ENCODE measurements at places on chromosomes 3 and 15.

GRCh38 chr3:70856414-70857162, 544.1 kb upstream of the MDFIC2 start:
- peak overlapping the region; percentile 20 for H3K4me3 ChIP-seq
- no peaks in the 10 kb centered on the region for H3K36me3 ChIP-seq
- peaks cover 4% of the 10 kb centered on the region for H3K4me1 ChIP-seq
- peaks cover 15% of the 10 kb centered on the region for H3K27me3 ChIP-seq
- no peak overlapping the region for H3K27ac ChIP-seq

DNA sequence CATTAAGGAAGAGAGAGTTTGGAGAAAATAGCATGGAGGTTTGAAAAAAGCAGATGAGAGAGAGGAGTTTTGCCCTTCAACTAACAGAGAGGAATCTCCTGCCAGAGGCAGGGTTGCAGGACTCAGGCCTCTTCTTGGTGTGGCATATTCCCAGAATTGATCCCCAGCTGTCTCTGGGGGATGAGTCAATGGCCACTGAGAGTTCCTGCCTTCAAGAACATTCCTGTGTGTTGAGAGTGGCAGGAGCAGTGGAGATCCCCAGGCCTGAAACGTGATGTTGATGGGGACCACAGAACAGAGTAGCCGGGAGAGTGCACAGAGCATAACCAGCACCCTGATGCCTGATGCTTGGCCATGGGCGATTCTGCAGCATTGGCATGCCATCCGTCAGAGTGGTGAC, 348.4 kb upstream of the THBS1 start:
- no peak overlapping the region for H3K4me3 ChIP-seq
- no peaks in the 10 kb centered on the region for H3K4me1 ChIP-seq
- DNase-seq, result no peak
- H3K27me3 ChIP-seq, result peaks cover 18% of the 10 kb centered on the region
- H3K36me3 ChIP-seq, result no peaks in the 10 kb centered on the region

DNA sequence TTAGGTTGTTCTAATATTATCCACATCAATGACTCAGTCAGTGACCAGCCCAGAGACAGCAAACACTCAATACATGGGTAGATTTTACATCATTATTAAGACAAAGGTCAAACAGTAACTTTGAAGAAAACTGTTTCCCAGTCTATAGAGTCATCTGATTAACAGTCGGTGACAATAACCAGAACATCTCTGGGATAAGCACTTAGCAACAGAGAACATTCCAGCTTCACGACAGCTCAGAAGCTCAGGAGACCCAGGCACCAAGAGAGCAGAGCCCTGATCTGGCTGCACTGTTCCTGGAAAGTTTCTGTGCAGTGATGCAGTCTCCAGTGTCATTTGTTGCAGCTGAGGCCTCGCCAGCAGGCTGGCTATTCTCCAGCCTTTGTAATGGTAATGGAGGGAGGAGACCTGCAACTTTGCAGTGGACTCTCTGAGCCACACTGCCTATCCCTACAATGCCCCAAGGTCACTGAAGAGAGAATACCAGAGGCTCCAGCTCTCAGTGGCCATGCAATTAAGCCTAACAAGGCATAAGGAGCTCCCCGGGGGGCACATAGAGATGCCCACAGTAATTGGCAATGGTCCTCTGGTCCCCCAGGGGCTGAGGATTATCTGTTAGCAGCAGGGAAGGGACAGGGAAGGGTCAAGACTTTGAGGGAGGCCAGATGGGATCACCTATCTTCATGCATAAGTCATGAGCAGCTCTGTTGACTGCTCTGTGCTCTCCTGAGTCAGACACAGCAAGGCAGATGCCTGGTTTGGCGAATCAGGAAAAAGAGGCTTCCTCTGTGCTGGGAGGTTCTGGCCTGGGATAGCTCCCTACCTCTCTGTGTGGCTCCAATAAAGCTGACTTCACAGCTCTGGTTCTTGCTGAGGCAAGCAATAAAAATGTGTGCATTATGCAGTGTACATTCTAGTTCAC, 163.6 kb downstream of the CTNNB1 start:
- no peak overlapping the region for H3K4me3 ChIP-seq
- H3K27ac ChIP-seq, result no peak overlapping the region
- no peak for DNase-seq
- H3K36me3 ChIP-seq, result no peaks in the 10 kb centered on the region
- peaks cover 6% of the 10 kb centered on the region for H3K4me1 ChIP-seq

GRCh38 chr3:153881201-153881600, 240.0 kb upstream of the ARHGEF26 start:
- no peaks in the 10 kb centered on the region for H3K27me3 ChIP-seq
- peaks cover under 1% of the 10 kb centered on the region for H3K36me3 ChIP-seq
- no peak overlapping the region for H3K27ac ChIP-seq
- H3K4me1 ChIP-seq, result no peaks in the 10 kb centered on the region
- no peak for DNase-seq
- H3K4me3 ChIP-seq, result no peak overlapping the region

DNA sequence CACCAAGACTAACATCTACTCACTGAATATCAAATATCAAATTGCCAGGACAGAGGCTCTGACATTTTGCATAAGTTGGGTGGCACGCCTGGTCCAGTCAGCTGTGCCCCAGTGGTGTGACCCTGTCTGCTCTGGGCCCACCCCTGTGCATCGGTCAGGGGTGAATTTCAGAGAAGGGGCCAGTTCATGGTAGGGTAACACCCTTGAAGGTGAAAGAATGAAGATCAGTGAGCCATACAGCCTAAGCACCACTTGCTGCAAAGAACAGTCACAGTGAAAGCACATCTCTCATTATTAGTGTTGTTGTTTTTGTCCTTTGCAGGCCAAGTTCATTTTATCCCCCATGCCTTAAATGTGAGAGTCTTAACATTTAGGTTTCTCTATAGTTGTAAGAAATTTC, 86.8 kb downstream of the MYRIP start:
- no peaks in the 10 kb centered on the region for H3K36me3 ChIP-seq
- H3K4me1 ChIP-seq, result no peaks in the 10 kb centered on the region
- no peak overlapping the region for H3K4me3 ChIP-seq
- no peak overlapping the region for H3K27ac ChIP-seq
- DNase-seq, result no peak

DNA sequence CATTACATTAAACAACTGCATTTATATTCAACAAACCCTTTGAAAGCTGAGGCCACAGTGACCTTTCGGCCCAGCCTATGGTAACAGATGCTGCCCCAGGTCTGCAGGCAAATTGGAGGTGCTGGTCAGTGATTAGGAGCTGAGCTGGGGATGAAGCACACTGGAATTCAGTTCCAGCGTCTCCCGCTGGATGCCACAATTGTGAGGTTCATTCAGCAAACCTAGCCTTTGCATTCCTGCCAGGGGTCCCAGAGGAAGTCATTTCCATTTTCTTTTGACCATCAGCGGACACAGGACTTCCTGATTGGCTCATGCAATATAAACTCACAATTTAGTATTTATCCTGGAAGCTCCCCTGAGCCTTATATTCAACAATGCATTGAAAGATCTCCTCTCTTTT, 89.5 kb downstream of the IL20RB start:
- H3K27ac ChIP-seq, result no peak overlapping the region
- no peaks in the 10 kb centered on the region for H3K4me1 ChIP-seq

- no peaks in the 10 kb centered on the region for H3K36me3 ChIP-seq
- H3K27me3 ChIP-seq, result peaks cover 7% of the 10 kb centered on the region
- no peak overlapping the region for H3K27ac ChIP-seq
- H3K4me3 ChIP-seq, result no peak overlapping the region
- DNase-seq, result no peak
Observed at GRCh38 chr3:101212730-101213129, 107.6 kb downstream of the IMPG2 start.

GRCh38 chr3:124812291-124813265, 74.6 kb downstream of the ITGB5 start:
- H3K36me3 ChIP-seq, result no peaks in the 10 kb centered on the region
- no peak for DNase-seq

DNA sequence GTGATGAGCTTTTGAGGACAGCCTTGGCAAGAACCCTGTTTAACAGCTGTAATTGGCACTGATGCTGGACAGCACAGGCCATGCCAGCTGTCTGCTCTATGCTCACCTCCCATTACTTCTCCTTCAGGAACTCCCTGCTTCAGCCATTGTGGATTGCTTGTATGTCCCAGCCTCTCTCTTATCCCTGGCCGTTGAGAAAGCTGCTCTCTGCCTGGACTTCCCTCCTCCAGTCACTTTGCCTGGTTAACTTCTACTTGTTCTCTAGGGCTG, 444.5 kb downstream of the EPHB1 start:
- no peak overlapping the region for H3K4me3 ChIP-seq
- no peaks in the 10 kb centered on the region for H3K4me1 ChIP-seq
- no peak overlapping the region for H3K27ac ChIP-seq

GRCh38 chr15:40743921-40744814, 10.9 kb downstream of the RMDN3 start:
- DNase-seq, result peak; percentile 85
- no peaks in the 10 kb centered on the region for H3K36me3 ChIP-seq
- H3K27ac ChIP-seq, result peak overlapping the region; percentile 87
- peaks cover 53% of the 10 kb centered on the region for H3K4me1 ChIP-seq
- H3K27me3 ChIP-seq, result no peaks in the 10 kb centered on the region

DNA sequence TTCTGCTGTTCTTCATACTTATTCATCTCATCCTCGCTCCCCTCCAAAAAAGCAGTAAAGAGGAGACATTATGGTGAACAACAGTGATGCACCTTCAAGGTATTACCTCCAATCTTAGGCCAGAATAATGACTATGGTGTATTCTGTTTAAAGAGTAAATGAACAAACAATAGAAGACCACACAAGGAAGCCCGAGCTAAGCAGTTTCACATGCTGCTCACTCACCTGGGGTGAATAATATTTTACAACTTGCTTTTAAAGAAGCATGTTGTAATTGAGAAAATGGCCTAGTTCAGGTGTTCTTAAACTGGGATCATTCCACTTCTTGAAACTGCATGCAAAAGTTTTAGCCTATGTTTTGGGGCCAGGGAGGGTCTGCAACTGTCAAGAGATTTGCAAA, 581.2 kb downstream of the FOXP1 start:
- H3K4me3 ChIP-seq, result no peak overlapping the region
- no peaks in the 10 kb centered on the region for H3K27me3 ChIP-seq
- H3K27ac ChIP-seq, result no peak overlapping the region
- DNase-seq, result no peak

DNA sequence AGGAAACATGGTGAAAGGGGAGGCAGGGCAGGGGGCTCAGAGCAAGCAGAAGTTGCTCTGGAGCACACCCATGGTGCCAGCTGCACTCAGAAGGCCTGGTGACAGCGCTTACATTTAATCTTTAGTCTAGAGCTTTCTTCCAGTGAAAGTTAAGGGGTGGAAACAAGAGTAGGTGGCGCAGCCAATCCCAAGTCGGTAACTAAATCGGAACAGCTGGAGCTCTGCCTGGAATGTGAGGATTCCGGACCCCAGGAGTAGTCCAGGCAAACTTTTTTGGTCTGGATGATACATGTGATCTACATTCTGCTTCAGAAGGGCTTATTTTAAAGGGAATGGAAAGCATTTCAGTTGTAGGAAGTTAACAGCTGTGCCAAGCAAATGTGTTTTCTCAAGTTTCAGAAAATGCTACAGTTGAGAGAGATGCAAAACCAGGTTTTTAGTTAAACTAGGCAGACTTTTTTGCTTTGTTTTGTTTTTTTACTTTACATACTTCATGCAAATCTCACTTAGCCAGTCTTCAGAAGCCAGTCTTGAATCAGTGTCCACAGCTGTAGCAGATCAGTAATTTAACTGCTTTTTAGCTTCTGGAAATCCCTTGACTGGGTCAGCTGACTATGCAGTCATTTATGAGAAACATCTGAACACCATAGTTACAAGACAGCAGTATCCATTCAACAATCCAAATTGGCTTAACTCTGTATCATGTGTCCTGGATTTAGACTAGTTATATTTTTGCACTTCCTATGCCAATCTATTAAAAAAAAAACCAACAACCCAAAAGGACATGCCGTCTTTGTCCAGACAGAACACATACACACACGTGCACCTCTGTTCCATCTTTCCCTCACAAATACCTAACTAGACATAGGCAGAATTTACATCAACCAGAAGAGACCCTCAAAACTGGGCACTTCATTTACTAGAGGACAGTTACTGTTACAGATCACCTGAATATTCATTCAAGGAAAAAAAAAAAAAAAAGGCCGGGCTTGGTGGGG, 33.2 kb downstream of the ZNF106 start:
- H3K27me3 ChIP-seq, result no peaks in the 10 kb centered on the region
- H3K4me3 ChIP-seq, result no peak overlapping the region
- no peak overlapping the region for H3K27ac ChIP-seq
- no peaks in the 10 kb centered on the region for H3K4me1 ChIP-seq
- H3K36me3 ChIP-seq, result no peaks in the 10 kb centered on the region
- no peak for DNase-seq

DNA sequence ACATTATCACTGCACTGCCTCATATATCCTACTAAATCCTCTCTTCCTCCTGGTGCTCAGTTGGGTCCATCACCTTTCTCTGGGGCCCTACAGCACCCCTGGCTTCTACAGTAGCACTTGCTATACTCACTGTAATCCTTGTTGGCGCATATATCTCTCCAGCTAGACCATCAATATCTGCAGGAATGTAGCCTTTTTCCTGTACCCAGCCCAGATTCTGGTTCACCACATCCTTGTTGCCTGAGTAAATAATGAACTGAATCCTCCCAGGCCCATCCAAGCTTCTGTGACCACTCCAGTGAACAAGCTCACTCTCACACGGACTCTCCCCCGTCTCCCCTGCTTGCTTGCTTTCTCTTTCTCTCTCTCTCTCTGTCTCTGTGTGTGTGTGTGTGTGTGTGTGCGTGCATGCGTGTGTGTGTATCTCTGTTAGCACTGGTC, 62.5 kb upstream of the LIPC start:
- H3K36me3 ChIP-seq, result peaks cover 13% of the 10 kb centered on the region
- H3K27me3 ChIP-seq, result no peaks in the 10 kb centered on the region
- H3K27ac ChIP-seq, result peak overlapping the region; percentile 25
- peak overlapping the region; percentile 70 for H3K4me3 ChIP-seq
- no peak for DNase-seq
